Hair follicle dermal papilla cell (primary cell): ENCODE measurements at places on chromosomes 5 and 9. TPM values are rescaled to one million over a fixed set of nuclear protein-coding genes. Genes with fewer than 3 reads are reported as not detected.

The DHFR gene
- 8.1 and 12.0 TPM in 2 replicates for total RNA-seq

The OTP gene
- total RNA-seq = not detected in 2 replicates

The CDO1 gene
- total RNA-seq = 3.6 and 4.7 TPM in 2 replicates

The SPRY4 gene
- 11.7 and 21.4 TPM in 2 replicates for total RNA-seq

The POLR1E gene
- total RNA-seq = 26.8 and 28.2 TPM in 2 replicates

The ZNF483 gene
- total RNA-seq = 3.1 and 4.4 TPM in 2 replicates

The SLC6A7 gene
- total RNA-seq = 0.16 TPM in 1 of 2 replicates, not detected in the other

The KCNT1 gene
- not detected in 2 replicates for total RNA-seq
